HepG2 (cell line): ENCODE measurements at places on chromosomes 16 and 17.

DNA sequence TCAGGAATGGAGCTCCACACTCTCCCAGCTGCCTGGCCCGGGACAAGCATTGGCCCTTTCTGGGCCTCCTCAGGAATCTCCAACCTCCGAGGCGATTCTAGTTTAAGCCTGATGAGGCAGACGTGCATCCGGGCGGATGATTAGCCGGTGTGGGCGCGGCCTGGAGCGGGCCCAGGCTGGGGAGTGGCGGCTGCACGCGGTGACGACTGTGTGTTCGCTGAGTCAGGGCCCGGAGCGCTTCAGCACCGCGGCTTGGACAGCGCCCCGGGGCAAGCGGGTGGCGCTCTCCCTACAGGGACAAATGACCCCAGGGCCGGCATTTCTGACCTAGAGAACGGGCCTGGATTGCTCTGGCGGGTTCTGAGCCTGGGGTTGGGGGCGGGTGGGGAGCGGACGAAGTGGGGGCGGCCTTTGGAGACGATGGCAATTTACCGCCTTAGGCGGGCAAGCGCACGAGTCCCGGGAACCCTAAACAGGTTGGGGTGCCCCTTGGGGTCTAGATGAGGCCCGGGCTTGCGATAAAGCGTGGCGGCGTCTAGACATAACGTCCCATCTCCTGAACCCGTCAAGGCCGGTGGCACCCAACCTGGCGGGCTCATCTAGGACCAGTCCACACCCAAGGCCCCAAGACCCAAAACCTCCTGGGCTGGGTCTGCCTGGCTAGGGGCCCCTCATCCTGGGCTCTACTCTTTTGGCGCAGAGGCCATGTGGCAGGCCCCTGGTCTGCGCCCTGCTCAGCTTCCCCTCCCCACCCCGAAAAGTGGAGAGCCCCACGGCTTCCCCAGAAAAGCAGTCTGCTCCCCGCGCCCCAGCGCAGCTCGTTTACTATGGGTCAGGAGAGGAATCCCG lies 22.3 kb upstream of the ZNHIT3 start:
- no peaks in the 10 kb centered on the region for H3K4me1 ChIP-seq
- H3K36me3 ChIP-seq, result no peaks in the 10 kb centered on the region
- H3K27ac ChIP-seq, result no peak overlapping the region
- no peak overlapping the region for H3K4me3 ChIP-seq
- peak; percentile 45 for DNase-seq

DNA sequence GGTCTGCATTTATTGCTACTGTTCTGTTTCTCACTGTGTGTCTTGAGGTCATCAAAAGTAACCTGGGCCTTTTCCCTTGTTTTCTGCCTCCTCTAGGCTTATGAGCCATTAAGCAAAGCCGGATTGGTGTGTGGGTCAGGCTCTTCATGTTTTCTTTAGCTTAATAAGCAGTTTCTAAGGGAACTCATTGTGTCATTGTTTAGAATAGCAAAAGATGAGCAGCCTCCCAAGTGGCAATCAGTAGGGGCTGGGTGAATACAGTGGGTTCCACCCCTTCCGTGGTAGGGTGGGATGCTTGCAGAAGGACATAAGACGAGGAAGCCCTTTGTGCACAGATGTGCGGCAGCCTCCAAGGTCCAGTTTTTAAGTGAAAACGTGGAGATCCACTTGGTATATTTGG lies 34.5 kb downstream of the ABCC1 start:
- no peak overlapping the region for H3K27ac ChIP-seq
- peaks cover 19% of the 10 kb centered on the region; the same call in 1 of the 3 replicates for H3K36me3 ChIP-seq
- H3K4me3 ChIP-seq, result no peak overlapping the region
- no peak for DNase-seq
- no peaks in the 10 kb centered on the region for H3K27me3 ChIP-seq

GRCh38 chr17:52681480-52681879 lies 523.0 kb upstream of the CA10 start:
- DNase-seq, result no peak
- no peak overlapping the region for H3K27ac ChIP-seq
- H3K4me1 ChIP-seq, result no peaks in the 10 kb centered on the region
- H3K36me3 ChIP-seq, result no peaks in the 10 kb centered on the region

- no peak overlapping the region for H3K4me3 ChIP-seq
- H3K27me3 ChIP-seq, result no peaks in the 10 kb centered on the region
- no peaks in the 10 kb centered on the region for H3K36me3 ChIP-seq
- H3K4me1 ChIP-seq, result no peaks in the 10 kb centered on the region
- H3K27ac ChIP-seq, result no peak overlapping the region
These were observed 158.1 kb upstream of the ASIC2 start for GRCh38 chr17:33451221-33451620.

- no peak overlapping the region for H3K27ac ChIP-seq
- peak overlapping the region; percentile 81; the same call in 1 of the 2 replicates for H3K4me3 ChIP-seq
- no peaks in the 10 kb centered on the region for H3K27me3 ChIP-seq
- H3K36me3 ChIP-seq, result peaks cover 9% of the 10 kb centered on the region
- H3K4me1 ChIP-seq, result peaks cover 8% of the 10 kb centered on the region
These were observed 771 bp upstream of the OVCA2 start for GRCh38 chr17:2040942-2041560.

DNA sequence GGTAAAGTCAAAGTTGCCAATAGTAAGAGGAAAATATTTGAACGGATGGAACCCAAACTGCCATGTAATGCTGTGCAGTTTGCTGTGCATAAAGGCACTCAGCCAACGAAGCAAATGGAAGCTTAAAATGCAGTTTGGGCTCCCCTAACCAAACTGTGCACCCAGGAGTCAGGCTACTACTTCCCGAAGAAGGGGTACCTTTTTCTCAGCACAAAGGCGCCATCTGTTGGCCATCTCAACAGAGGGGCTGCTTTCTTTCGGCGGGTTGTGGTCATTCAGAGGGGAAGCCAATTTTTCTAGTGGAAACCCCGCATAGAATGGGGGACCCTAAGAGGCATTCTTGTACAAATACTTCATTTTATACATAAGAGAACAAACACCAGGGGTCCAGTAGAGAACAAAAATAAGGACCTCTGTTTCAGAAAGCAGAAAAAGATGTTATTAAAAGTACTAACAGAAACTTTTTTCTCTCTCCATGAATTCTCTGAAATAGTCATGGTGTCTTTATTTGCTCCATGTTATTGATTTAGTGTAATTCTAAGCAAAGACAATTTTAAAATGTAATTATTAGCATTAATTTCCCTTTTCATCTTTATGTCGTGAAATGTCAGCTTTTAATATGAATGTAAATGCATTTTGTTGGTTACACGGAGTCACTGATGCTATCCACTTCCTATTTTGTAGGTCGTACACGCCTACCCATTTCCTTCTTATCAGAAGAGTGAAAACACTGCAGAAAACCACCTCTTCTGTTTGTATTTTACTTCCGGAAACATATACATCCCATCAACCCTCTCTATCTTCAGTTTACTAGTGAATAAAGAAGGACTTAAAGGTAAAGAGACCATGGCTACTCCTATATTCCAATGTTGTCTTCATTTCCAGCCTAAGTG lies 453.3 kb downstream of the KCNJ2 start:
- H3K27me3 ChIP-seq, result no peaks in the 10 kb centered on the region
- H3K27ac ChIP-seq, result no peak overlapping the region

DNA sequence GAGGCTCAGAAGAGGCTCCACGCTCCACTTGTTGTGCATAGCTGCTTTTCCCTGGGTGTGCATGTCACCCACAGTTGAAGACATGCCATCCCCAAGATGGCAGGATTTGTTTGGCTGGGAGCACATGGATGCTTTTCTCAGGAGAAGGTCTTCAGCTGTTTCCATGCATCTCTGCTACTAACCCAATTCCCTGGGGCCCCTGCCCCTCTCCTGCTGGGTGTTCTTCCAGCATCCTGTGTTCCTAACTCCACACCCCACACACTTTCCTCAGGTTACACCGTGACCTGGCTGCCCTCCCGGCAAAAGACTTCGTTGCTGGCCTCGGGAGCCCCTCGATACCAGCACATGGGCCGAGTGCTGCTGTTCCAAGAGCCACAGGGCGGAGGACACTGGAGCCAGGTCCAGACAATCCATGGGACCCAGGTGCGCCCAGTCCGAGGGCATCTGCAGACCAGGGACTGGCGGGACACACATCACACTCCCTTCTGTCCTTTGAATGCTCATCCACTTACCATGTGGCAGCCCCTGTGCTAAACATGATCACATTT lies 21.5 kb downstream of the ITGAL start:
- DNase-seq, result no peak
- no peaks in the 10 kb centered on the region for H3K36me3 ChIP-seq
- peaks cover 17% of the 10 kb centered on the region for H3K4me1 ChIP-seq
- H3K4me3 ChIP-seq, result no peak overlapping the region
- no peak overlapping the region for H3K27ac ChIP-seq

DNA sequence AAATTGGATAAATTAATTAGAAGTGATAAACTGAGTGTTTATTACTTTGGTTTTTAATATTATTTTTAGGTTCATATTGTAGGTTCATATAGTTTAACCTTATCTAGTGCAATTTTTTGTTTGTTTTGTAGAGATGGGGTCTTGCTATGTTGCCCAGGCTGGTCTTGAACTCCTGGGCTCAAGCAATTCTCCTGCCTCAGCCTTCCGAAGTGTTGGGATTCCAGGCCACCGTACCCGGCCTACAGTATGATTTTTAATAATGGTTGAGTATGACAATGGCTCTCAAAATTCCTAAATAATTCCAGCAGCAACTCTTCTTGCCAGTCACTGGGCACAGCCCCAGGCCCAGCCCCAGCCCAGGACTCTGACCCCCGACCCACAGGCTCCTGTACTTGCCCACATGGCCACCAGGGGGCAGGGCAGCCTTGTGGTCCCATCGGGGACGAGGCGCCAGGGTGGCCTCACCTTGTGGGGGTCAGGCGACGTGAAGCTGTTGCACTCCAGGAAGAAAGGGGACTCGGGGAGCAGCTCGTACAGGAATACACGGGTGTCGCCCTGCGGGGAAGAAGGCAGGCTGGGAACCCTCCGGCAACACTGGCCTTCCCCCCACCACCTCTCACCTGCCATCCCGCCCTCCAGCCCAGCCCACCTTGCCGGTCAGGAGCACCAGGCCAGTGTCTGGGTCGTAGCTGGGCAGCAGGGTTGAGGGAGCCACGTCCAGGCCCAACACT lies 7.9 kb upstream of the PAM16 start:
- H3K4me3 ChIP-seq, result no peak overlapping the region
- H3K4me1 ChIP-seq, result peaks cover 17% of the 10 kb centered on the region

DNA sequence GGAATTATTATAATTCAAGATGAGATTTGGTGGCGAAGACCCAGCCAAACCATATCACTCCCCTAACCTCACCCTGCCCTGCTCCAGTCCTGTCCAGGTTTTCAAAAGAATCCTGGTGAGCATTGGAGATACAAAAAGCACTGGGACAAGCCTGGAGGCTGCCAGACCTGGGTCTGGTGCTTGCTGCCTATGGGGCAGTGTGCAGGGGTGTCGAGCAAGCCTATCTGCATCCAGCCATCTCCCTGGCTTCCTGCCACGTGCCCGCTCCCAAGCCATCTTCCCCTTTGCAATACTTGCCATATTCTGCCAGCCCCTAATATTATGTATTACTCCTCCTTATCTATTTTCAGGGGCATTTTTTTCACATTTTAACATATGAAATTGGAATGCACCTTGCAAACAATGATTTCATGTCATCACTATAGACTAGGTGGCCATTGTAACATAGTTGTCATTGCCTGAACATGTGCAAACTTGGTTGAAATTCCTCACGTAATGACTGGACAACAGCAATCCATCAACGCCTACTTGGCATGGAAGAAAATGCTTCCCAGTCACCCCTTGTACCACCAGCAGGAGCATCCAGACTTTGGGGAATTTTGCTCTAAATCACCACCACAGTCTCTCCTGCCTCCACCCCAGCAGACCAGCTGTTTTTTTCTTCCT lies 8.1 kb upstream of the KDM8 start:
- H3K27me3 ChIP-seq, result no peaks in the 10 kb centered on the region
- no peak overlapping the region for H3K27ac ChIP-seq
- H3K4me1 ChIP-seq, result peaks cover 6% of the 10 kb centered on the region; the same call in 1 of the 2 replicates

DNA sequence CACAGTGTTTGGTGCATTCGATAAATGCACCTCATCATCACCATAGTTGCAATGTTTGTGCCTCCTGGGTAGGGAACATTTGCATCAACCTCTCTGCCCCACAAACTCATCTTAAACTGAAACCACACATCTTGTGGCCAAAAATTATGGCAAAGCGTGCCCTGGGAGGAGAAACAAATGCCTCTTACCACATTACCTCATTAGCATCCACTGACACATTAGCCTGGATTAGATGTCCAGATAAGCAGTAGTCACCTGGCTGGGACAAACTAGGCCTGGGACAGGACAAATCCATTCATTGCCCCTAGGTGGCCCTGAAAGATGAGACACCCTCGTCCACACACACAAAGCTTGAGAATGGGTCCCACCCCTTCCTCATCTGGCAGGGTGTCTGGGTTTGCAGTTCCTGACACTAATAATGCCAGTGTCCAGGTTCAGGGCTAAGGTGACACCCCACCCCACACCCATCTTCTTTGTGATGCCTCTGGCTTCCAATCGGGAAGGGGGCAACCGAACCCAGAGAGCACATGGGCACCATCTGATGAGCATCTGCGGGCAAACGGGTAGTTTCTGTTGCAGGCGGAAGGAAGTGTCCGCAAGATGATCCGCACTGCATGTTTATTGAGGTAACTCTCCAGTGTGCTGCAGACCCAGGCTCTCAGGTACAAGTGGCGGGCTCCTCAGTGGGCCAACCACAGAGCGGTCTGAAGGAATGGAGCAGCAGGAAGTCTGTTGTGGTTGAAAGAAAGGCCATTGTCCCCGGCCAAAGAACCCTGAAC lies 8.6 kb downstream of the XYLT1 start:
- H3K36me3 ChIP-seq, result no peaks in the 10 kb centered on the region
- H3K4me1 ChIP-seq, result no peaks in the 10 kb centered on the region
- H3K4me3 ChIP-seq, result no peak overlapping the region
- H3K27me3 ChIP-seq, result no peaks in the 10 kb centered on the region
- H3K27ac ChIP-seq, result no peak overlapping the region

DNA sequence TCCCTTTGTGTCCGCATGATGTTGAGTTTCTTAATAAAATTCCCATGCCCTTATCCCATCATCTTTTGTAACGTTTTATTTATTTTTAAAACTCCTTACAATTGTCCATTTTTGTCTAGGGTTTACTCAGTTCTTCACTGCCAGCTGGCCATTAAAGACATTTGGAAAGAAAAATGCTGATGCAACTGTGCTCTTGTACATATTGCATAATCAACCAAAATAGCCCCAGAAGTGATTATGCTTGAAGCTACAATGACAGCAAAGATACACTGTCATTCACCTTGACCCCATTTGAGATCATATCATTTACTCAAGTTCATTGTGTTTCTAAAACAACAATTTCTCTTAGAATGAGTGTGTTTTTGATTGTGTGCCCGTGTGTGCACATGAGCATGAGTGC lies 1074.6 kb upstream of the RBFOX1 start:
- H3K27me3 ChIP-seq, result no peaks in the 10 kb centered on the region
- no peak for DNase-seq
- H3K36me3 ChIP-seq, result no peaks in the 10 kb centered on the region
